Muscle of back (tissue), 13 donors: ENCODE measurements at places on chromosomes 11 and 22. TPM values are rescaled to one million over a fixed set of nuclear protein-coding genes. Genes with fewer than 3 reads are reported as not detected.

GRCh38 chr11:70688142-70688541 lies 289.8 kb downstream of the CTTN start:
- no peak for DNase-seq

DNA sequence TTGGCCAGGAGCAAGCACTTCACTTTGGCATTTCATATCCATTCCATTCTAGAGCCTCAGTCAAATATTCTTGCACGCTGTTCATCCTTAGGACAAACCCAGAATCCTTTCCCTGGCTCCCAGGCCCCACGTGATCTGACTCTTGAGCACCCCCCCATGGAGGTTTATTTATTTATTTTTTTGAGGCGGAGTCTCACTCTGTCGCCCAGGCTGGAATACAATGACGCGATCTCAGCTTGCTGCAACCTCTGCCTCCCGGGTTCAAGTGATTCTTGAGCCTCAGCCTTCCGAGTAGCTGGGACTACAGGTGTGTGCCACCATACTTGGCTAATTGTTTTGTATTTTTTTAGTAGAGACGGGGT lies 12.7 kb upstream of the TSGA10IP start:
- no peak for DNase-seq

GRCh38 chr11:110093407-110094297 lies 460 bp downstream of the ZC3H12C start:
- DNase-seq, result peak; percentile 85

- DNase-seq, result no peak
These were observed 76.6 kb upstream of the AKIP1 start for GRCh38 chr11:8834379-8834778.

DNA sequence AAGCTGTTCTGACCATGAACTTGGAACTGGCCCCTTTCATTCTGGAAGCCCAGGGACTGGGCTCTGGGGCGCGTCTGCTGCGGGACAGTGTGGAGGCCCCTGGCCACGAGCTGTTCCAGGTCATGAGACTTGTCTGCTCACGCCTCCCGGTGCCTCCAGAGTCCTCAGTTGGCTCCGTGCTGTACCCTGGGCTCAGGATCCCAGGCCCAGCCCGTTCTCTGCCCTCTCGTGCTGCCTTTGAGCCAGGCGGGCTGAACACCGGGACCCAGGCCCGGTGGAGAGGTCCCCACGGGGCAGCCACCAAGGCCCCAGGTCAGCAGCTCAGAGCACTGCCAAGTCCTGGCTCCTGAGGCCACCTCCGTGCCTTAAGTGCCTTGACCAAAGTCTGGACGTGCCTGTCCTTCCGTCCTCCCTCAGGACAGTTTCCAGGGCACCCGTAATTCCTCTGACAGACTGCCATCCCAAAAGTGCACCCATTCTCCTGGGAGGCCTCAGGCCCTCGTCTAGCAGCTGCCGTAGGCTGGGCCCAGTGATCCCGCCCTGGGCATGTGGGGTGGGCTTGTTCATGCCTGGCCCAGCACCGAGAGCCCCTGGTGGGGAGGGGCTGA lies 36.3 kb upstream of the PPARA start:
- DNase-seq, result no peak

DNA sequence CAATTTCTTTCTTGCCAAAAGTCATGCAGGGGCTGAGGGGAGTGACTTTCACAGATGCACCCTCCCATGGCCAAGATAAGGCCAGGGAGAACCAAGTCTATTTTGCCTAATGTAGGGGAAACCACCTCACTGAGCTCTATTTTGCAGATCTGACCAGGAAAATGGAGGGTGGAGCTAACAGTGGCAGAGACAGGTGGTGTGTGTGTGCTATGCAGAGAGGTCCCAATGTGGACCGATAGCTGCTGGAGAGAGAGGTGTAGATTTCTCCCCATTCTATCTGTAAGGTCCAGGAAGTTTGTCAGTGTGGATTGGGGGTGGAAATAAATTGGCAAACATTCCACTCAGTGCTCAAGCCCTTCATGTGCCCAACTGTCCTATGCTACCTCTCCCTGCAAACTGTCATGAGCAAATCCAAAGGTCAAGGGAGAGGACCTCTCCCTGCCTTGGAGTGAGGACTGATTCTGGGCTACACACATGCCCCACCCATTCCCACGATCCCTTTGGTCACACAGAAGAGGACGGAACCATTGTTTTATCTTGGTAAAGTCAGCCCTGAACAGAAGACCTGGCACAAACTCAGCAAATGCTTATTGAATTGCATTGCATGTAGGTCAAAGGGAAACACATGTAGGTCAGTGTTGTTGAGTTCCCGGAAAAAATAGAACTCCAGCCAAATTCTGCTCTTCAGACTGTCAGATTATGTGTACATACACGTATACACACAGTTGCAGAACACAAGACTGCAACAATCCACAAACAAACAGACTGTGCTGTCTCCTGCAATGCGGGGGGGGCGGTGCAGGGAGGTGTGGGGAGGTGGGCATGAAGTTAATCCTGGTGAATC lies 65.9 kb downstream of the C11orf58 start:
- peak; percentile 71 for DNase-seq

The KRTAP5-11 gene
- not detected for polyA plus RNA-seq

DNA sequence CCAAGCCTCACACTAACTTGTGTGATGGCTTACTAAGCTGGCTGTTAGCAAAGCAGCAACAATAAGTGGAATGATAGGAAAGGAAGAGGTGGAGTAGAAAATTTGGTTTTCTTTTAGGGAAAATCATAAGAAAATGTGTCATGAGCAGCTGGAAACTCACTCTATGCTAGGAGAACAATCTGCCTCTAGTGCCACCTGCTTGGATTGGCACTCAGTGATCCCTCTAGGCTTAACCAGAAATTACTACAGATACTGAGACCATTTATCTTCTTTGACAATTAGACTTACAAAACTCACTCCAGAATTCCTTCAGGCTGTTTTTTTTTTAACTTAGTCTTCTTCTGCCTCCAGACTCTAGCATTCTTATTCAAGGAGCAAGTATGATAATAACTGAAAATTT lies 117.3 kb downstream of the CD44 start:
- no peak for DNase-seq

DNA sequence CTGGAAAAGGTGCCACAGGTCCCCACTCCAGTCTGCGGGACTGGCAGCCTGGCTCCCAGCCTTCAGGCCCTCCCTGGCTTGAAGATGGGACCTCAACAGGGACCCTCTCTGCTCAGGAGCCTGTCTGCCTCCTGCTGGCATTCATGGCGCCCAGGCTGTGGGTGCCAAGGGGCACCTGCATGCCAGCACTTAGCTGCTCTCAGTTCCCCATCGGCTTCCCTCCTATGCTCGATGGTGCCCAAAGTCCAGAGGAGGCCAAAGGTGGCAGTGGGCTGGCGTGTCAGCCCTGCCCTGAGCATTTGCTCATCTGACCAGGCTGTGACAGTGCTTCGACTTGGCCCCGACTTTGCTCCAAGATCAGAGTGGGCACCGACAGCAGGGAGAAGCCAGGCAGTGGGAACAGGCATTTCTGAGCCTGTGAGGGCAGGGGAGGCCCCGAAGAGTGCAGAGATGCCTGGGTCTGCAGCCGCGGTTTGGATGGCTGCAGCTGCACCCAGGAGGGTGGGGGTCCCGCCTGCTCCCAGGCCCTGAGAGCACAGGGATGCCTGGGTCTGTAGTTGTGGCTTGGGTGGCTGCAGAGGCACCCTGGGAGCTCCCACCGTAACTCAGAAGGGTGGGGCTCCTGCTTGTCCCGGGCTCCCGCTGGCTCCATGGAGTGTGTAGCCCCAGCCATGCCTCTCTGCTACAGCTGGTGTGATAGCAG lies 463.6 kb downstream of the TBC1D22A start:
- no peak for DNase-seq

- DNase-seq, result no peak
These were observed 389 bp upstream of the CASP12 start for GRCh38 chr11:104898685-104899013.

DNA sequence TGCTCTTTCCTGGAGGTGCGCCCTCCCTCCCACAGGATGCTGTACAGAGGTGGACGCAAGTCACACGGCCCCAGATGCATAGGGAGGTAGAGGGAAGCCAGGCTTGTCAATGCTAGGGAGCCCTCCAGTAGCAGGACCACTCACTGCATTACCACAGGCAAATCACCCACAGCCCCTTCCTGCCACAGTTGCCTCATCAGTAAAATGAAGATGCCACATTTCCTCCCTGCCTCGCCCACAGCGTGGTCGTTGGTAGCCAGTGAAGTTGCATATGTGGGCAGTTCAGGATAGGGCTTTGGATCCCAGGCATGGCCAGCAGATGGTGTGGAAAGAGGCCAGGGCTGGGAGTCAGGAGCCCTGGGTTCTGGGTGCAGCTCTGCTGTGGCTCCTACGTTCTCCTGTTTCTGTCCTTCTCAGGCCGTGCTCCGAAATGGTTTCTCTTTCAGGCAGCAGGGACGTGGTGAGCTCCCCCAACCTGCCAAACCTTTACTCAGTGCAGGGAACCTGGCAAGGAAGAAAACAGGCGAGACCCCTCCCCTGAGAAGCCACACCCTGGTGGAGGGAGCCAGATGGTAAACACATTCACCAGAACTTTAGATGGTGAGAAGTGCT lies 22.6 kb downstream of the DAGLA start:
- DNase-seq, result no peak

The PLA2G3 gene
- polyA plus RNA-seq, result not detected

GRCh38 chr22:19686946-19687345 lies 27.4 kb upstream of the SEPTIN5 start:
- DNase-seq, result no peak

DNA sequence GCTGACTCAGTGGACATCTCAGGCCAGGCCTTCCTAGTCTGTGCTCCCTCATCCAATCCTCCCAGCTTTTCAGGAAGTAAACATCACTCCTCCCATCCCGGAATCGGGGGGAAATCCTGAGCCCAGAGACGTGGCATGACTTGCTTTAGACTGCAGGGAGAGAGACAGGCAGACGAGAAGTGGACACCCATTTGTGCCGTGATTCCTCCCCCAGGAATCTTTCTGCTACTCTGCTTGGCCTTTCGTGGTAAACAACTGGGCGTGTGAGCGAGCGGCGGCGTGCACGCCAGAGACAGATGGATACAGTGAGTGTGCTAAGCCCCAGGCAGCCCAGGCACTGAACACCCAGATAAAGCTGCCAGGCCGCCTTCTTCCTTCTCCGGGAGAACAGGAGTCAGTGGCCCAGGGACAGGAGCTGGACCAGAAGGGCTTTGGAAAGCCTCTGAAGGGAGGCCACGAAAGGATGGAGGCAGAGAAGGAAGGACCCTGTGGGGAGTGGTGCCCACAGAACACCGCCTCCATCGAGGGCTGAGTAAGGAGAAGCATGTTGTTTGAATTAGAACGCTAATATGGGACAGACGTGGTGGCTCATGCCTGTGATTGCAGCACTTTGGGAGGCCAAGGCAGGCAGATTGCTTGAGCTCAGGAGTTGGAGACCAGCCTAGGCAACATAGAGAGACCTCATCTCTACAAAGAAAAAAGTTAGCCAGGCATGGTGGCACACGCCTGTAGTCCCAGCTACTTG lies 53.0 kb upstream of the PRR5 start:
- DNase-seq, result peak; percentile 54

The IRAG1 gene
- polyA plus RNA-seq, result 3.1 TPM

DNA sequence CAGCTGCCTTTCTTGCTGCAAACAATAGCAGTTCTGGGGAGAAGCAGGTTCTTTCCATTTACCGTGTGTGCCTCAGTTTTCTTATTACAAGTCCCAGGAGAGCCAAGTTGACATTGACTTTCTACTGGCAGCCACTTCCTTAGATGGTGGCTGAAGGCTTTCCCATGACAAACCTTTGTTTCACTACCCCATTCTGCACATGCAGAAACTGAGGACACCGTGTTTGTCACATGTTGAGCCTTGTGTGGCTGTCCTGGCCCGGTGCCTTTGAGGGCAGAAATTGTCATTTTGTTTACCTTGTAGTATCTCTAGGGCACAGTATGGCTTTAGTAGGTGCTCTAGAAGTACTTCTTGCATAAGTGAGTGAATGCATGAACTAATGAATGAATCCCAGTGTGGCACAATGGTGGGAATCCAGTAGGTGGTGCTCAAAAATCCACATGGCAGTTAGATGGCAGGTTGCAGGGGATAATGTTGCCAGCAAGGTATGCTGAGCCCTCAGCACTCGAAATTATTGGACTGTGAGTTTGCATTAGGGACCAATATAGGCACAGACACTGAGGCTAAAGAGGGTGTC lies 101.6 kb downstream of the CSNK2A3 start:
- DNase-seq, result no peak

DNA sequence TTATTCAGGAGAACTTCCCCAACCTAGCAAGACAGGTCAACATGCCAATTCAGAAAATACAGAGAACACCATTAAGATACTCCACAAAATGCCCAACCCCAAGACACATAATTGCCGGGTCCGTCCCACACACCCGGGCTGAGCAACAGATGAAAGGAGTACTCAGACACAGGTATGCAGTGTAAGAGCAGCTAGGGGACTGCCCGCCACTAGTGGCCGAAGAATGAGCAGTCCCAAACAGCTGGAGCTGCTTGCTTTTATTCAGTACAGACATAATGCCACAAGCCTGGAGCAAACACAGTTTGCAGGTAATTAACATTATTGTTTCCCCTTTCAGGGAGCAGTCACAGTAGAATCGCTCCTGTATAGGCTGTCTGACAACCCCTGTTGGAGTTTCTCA lies 364.6 kb downstream of the LUZP2 start:
- DNase-seq, result no peak

DNA sequence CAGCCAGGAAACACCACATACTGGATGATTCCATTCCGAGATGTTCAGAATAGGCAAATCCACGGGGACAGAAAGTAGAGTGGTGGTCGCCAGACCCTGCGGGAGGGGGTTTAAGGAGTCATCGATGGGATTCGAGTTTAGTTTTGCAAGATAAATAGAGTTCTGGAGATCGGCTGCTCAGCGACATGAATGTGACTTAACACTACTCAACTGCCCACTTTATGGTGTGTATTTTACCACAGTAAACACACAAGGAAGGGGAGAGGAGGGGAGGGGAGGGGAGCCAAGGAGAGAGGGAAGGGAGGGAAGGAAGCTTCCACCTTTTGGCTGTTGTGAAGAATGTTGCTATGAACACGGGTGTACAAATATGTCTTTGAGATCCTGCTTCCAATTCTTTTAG lies 10.4 kb upstream of the ARHGAP8 start:
- DNase-seq, result no peak

- no peak for DNase-seq
These were observed 1034.3 kb downstream of the LRRC4C start for GRCh38 chr11:40425168-40425567.

- no peak for DNase-seq
These were observed 52.2 kb downstream of the C22orf42 start for GRCh38 chr22:32106930-32107329.

The PICALM gene
- 103 TPM for polyA plus RNA-seq

- DNase-seq, result no peak
These were observed 857.6 kb downstream of the METTL15 start for GRCh38 chr11:28965819-28966218.

The IRF7 gene
- 7.6 TPM for polyA plus RNA-seq

- DNase-seq, result no peak
These were observed 452.7 kb upstream of the CCDC179 start for GRCh38 chr11:23313001-23313400.

DNA sequence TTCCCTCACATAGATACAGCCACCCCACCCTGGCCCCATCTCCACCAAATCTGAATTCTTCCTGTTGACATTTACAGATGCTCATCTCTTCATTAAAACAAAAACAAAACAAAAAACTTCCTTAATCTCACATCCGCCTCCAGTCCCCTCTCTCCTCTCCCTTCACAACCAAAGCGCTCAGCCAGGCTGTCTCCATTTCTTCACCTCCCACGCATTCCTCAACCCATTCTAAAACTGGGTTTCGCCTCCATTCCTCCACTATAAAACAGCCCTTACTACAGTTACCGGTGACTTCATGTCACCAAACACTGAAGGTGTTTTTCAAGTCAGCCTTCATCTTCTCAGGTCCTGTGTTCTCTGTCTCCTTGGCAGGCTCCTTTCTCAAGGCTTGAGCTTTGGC lies 9.6 kb downstream of the BACE1-AS start:
- DNase-seq, result peak; percentile 18

The LRRC74B gene
- not detected for polyA plus RNA-seq

- no peak for DNase-seq
These were observed 2.4 kb downstream of the DRD4 start for GRCh38 chr11:639332-639955.
